Activated CD8-positive, alpha-beta memory T cell treated with anti-CD3 and anti-CD28 coated beads for 36 hours (primary cell): ENCODE measurements at places on chromosomes 3 and 15. TPM values are rescaled to one million over a fixed set of nuclear protein-coding genes. Genes with fewer than 3 reads are reported as not detected.

The MYL3 gene
- not detected for total RNA-seq

The CLASP2 gene
- total RNA-seq = 45.5 TPM

The SLC28A1 gene
- not detected for total RNA-seq

The TPRG1 gene
- 19.1 TPM for total RNA-seq

The NOX5 gene
- total RNA-seq = not detected

The MIX23 gene
- 183 TPM for total RNA-seq

The SOX14 gene
- not detected for total RNA-seq

The BLM gene
- 47.1 TPM for total RNA-seq

The NAALADL2 gene
- total RNA-seq = not detected

The LRRC31 gene
- not detected for total RNA-seq

The CYP1A2 gene
- total RNA-seq = not detected

The DPPA2 gene
- total RNA-seq = not detected

The GPR15 gene
- 4.4 TPM for total RNA-seq

The CD80 gene
- 13.8 TPM for total RNA-seq

The TRIM69 gene
- total RNA-seq = 60.9 TPM

The C15orf39 gene
- 32.8 TPM for total RNA-seq
